ENCODE measurements at places on chromosomes 13 and 19. TPM values are rescaled to one million over a fixed set of nuclear protein-coding genes. Genes with fewer than 3 reads are reported as not detected.

The ODAD3 gene
- 1.4 TPM for total RNA-seq

The ZNF66 gene
- 10.1 TPM for total RNA-seq

The KIR2DL1 gene
- not detected for total RNA-seq

The ZFP28 gene
- total RNA-seq, result 23.4 TPM

The ATXN8OS gene
- total RNA-seq, result 2.6 TPM

The RNF17 gene
- total RNA-seq, result not detected

The RUVBL2 gene
- 47.2 TPM for total RNA-seq

The CYP4F8 gene
- total RNA-seq, result 5.3 TPM

The KLK3 gene
- total RNA-seq, result 0.48 TPM

The CPT1C gene
- total RNA-seq, result 4.3 TPM

The PSG3 gene
- total RNA-seq, result 0.96 TPM

The HNRNPM gene
- 109 TPM for total RNA-seq

The SMIM24 gene
- total RNA-seq, result not detected

The ZNF227 gene
- total RNA-seq, result 21.7 TPM

The CEACAM20 gene
- total RNA-seq, result not detected

The JAK3 gene
- total RNA-seq, result 32.7 TPM

The SCN1B gene
- 2.9 TPM for total RNA-seq

The TLE6 gene
- 7.5 TPM for total RNA-seq

The CARS2 gene
- total RNA-seq, result 36.4 TPM

The RNF113B gene
- not detected for total RNA-seq

The LPAR6 gene
- 55.6 TPM for total RNA-seq

The TMIGD2 gene
- total RNA-seq, result not detected

The DHDH gene
- total RNA-seq, result not detected

The ZBTB32 gene
- not detected for total RNA-seq

The VSTM1 gene
- not detected for total RNA-seq

The SYDE1 gene
- total RNA-seq, result 22.9 TPM

The TPTE2 gene
- not detected for total RNA-seq

The ZSCAN4 gene
- total RNA-seq, result not detected

The RNASEH2A gene
- total RNA-seq, result 5.3 TPM

The ATP4A gene
- not detected for total RNA-seq

The TTC9B gene
- total RNA-seq, result not detected

The TTYH1 gene
- 0.24 TPM for total RNA-seq

The PALM gene
- total RNA-seq, result 30.6 TPM

The FXYD1 gene
- 3.4 TPM for total RNA-seq

The ARID3A gene
- 37.1 TPM for total RNA-seq

The PLK5 gene
- not detected for total RNA-seq

The DMWD gene
- total RNA-seq, result 23.8 TPM

The FAM124A gene
- total RNA-seq, result 3.6 TPM

The TRPC4 gene
- total RNA-seq, result 24.6 TPM

The MYO9B gene
- 80.7 TPM for total RNA-seq

The ATP12A gene
- not detected for total RNA-seq

The SLC17A7 gene
- 0.72 TPM for total RNA-seq

The TMPRSS9 gene
- not detected for total RNA-seq

The SIGLEC5 gene
- not detected for total RNA-seq

The KIRREL2 gene
- not detected for total RNA-seq

The TEKTIP1 gene
- total RNA-seq, result not detected

The CGB7 gene
- not detected for total RNA-seq
